ENCODE measurements at places on chromosomes 7 and 10.

- no peak for DNase-seq
Observed at GRCh38 chr10:25107756-25108155, 67.0 kb upstream of the GPR158 start.

GRCh38 chr7:81180573-81180972 is 261.7 kb upstream of the SEMA3C start:
- no peak for DNase-seq

DNA sequence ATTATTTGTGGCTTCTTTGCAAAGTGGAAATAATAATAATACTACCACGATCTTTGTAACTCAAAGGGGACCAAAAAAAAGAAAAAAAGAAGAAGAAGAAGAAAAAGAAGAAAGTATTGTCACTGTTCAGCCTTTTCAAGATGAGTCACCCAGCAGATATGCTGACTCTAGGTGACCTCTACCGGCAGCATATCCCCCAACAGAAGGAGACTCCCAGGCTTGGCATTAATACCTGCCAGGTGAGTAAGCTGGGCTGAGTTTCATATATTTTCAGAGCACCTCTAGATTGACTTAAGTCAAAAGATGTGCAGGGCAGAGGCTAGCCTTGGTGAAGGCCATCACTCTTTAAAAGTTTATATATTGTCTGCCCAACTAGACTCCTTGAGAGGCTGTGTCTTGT is 30.4 kb upstream of the GPR26 start:
- DNase-seq, result no peak

DNA sequence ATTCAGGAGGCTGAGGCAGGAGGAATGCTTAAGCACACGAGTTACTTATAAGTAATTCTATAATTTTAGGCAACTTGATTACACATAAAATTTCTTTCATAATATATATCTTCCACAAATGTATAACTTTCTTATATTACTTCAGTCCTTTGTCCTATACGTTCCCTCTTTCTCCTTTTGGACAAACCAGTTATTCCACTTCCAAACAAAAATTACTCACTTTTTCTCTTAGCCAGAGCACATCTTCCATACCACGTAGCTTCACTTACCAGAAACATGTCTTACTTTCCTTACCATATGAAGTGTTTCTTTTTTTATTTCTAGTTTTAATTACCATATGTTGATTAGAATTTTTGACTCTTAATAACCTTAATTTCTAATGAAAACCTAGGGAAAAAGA is 64.6 kb downstream of the ARL5B start:
- DNase-seq, result no peak

DNA sequence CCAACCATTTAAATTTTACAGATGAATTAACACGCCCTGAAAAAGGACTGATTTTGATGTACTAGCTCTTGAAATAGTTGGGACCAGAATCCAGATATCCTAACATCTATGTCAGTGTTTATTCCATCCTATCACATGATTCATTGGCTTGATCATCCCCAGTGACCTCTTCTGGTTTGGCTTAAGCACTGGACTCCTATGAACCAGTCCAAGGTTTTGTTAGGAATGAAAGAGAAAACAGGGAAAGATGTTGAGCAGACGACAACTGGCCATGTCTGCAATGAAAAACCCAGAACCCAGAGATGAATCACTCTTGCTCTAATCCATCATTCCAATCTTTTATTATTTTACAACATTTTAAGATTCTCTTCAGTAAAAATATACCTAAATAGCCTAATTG is 1080.9 kb downstream of the SORCS1 start:
- no peak for DNase-seq

DNA sequence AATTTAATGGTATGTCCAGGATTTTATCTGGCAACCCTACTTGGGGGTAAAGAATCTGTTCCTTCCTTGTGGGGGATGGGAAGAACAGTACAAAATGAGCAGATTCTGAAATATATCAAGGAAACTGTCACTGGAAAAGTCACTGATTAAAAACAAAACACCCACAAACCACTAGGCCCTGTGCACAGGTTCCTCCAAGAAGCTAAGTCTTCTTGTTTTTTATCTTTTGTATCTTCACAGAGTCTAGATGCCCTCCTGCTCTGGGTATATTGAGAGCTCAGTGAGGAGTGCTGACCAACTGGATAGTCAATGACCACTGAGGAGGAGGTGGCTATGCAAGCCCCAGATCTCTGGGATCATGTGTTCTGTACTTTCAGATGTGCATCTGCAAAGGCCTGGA is 86.8 kb upstream of the ANKRD1 start:
- no peak for DNase-seq

DNA sequence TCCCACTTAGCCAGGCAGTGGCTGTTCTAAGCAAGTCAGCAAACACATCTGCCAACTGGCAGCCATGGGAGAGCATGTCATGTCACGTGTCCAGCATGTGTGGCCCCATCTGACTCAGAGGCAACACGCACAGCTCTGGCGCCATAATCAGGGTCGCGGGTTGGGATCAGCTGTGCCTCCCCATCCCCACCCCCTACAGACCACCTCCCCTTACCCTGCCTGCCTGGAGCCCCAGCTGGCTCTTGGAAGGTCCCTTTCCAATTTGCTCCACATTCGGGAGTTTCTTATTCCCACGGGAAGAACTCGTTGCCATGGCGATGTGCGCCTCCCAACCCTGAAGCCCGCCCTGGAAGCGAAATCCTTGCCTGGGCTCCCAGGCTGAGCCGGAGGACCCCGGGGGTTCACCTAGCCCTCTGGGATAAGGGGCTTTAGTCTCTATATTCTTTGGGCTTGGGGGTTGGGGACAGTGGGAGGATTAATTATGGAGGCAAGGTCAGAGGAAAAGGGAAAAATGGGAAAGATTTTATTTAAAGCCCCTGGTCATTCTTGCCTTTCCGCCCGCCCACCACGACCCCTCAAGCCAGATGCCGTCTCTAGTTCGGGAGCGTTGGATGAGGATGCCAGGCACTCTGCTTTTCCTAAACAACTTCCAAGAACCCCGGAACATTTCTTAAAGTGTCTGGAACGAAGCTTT is 283.7 kb downstream of the ZEB1 start:
- no peak for DNase-seq

- no peak for DNase-seq
Observed at GRCh38 chr10:80464557-80465450, 10.7 kb downstream of the TSPAN14 start.

DNA sequence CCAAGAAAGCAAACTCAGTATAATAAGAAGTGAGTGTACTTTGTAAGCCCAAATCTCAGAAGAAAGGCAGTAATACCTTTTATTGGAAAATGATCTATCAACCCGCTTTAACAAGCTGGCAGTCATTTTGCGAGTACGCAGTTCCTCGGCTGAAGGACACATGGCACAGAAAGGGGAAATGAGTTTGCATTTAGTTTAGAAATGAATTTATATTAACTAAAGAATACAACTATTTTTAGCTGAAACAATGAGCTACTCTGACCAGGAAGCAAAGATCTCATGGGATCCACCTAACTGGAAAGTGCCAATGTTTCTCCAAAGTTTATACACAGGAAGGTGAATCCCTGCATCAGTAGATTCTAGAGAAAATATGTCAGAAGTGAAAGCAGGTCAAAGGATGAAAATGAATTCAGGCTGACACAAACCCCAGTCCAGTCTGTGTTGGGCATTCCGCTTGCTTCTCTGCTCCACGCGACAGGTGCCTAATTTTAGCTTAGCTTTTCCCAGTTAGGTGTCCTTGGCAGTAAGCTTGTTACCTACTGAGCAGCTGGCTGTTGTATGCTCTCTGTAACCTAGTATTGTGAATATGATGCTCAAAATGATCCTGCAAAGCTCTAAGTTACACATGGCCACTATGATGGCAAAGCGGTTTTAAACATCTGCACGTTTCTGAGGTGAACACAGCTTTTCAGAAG is 112.8 kb downstream of the LARP4B start:
- no peak for DNase-seq

DNA sequence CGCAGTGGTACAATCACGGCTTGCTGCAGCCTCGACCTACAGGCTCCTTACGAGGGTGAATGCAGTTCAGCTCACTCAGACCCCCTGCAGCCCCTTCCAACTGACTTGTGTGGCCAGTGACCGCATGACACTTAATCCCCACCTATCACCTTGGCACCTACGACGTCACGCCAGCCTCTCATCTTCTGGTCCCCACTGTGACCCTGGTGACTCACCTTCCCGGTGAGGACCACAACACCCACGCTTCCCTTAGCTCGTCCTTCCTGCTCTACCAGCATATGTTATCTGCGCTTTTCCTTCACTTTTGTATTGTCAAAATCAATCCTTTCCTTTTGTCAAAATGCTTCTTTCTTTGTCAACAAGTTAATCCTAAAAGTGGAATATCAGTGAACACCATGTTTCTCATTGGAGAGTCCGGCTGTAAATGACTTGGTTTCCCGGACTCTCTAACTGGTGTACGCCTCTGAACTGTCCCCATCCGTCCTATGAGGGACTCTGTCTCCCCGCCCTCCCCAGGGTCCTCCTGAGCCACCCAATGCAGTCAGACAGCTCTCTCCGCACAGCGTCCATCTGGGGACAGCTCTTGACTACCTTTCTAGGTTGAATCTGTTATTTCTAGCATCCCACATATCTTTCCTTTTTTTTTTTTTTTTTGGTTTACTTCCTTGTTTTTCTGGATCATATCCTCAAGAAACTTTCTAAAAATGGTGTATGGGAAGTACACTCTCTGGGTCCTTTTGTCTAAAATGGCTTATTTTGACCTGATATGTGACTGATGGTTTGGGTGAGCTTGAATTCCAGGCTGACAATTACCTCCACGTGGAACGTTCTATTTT is 37.3 kb downstream of the CFAP46 start:
- DNase-seq, result no peak

GRCh38 chr7:15932318-15932717 is 245.8 kb upstream of the MEOX2 start:
- DNase-seq, result no peak

- DNase-seq, result no peak
Observed at GRCh38 chr10:124285587-124286527, 132.9 kb downstream of the OAT start.

GRCh38 chr10:32147730-32148129 is 91.5 kb upstream of the KIF5B start:
- no peak for DNase-seq

GRCh38 chr7:122256046-122256445 is 48.5 kb downstream of the FEZF1 start:
- DNase-seq, result no peak

DNA sequence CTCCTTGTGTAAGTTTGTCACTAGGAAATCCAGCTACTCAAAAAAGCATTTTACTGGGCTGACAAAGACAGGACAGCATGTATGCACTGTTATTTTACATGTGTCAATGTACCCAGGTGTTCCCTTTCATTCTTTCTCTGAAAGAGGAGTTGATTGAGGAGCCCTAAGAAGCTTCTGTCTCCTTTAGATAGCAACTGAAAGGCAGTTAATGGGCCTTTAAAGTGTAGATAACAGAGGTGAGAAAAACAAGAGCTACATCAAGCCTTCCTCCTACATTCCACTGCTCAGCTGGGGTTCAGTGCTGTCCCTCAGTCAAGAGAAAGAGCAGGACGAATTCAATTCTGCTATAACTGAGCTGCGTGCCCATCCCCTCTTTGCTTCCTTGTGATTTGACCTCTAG is 12.8 kb upstream of the WIPF3 start:
- no peak for DNase-seq

- no peak for DNase-seq
Observed at GRCh38 chr7:40015790-40016296, 65.8 kb downstream of the CDK13 start.

- no peak for DNase-seq
Observed at GRCh38 chr10:132105302-132105995, 39.7 kb downstream of the JAKMIP3 start.

GRCh38 chr10:102653060-102653459 is 8.8 kb downstream of the TRIM8 start:
- no peak for DNase-seq

- no peak for DNase-seq
Observed at GRCh38 chr7:114392686-114393085, 21.9 kb upstream of the FOXP2 start.

DNA sequence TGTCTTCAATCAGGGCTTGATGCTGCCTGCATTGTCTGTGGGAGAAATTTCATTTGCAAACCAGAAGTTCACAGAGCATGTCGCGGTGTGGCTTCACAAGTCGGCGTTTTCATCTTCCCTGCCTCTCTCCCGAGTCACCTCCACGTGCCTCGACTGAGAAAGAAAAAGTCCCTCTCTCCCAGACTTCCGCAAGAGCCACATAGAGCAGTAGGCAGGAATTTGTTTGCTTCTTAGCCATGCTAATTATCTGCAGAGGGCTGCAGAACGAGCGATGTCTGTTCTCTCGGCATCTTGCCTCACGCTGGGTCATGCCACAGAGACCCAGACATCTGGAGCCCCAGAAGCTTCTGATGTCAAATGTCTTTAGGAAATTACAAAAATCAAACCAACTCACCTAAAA is 272.2 kb downstream of the TCF7L2 start:
- DNase-seq, result no peak

DNA sequence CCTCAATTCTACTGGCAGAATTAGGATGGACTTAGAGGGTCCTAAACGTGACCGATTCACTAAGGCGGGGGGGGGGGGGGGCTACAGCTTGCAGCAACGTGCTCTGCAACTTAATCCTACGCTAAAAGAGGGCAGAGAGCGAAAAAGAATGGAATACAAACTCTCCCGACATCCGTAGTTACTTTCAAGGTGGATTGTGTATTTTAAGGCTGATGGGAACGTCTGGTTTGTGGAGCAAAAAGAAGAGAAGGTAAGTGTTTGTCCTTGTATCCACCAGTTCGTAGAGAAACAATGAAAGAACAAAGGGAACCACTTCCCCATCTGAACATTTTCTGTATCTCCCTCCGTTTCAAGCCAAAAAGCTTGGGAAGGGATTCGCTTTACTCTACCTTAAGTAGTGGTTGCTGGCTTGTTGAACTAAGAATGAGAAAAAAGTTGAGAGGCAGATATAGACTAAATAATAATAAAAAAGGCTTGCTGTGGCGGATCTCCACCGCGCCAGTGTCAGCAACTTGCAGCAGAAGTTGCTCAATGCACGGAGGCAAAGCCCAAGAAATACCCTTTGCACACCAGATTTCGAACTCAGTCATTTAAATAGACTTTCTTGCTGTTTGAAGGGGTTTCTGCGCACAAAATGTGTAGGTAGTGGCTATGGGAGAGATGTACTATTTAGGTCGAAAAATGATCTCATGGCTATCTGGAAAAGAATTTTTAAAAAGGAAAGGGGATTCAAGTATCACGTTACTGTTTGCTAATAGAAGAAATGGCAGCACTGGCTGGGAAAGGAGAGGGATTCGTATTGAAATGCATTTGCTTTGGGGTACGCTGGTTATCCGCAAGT is 736 bp downstream of the SKIDA1 start:
- no peak for DNase-seq

DNA sequence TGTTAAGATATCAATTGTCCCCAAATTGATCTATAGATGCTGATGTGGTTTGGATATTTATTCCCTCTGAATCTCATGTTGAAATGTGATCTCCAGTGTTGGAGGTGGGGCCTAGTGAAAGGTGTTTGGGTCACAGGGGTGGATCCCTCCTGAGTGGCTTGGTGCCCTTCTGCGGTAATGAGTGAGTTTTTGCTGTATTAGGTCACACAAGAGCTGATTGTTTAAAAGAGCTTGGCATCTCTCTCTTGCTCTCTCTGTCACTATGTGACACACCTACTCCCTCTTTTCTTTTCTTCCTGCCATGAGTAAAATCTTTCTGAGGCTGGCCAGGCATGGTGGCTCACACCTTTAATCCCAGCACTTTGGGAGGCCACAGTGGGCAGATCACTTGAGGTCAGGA is 98.2 kb upstream of the KAT6B start:
- no peak for DNase-seq

All from NK-92 treated with Interleukin-12 subunit alpha and Interleukin-12 subunit beta, amount 100 ng/mL, for 24 hours (cell line).